NCI-H1048 (cell line): ENCODE measurements at places on chromosomes 7 and 10.

DNA sequence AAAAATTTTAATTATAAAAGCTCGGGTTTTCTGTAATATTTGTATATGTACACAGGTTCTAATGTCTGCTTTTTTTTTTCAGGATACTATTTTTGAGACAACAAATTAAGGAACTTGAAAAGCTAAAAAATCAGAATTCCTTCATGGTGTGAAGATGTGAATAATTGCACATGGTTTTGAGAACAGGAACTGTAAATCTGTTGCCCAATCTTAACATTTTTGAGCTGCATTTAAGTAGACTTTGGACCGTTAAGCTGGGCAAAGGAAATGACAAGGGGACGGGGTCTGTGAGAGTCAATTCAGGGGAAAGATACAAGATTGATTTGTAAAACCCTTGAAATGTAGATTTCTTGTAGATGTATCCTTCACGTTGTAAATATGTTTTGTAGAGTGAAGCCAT is 57.9 kb upstream of the BAMBI start:
- no peak for DNase-seq

DNA sequence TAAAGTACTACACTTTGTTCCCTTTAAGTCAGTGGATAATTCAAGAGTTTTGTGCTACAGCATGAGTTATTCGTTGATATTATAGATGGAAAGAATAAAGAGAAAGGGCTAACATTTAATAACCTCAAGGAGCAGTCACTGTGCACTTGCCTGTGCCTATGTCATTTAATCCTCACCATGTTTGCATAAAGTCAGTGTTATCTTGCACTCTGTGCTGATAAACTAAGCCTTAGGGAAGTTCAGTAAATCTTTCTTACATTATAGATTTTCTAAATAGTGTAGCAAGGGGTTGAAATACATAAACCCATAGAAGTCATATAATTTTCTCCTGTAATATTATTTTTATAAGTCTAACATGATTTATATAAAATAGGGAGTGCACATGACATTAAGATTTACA is 103.1 kb downstream of the TMEM26 start:
- no peak for DNase-seq

DNA sequence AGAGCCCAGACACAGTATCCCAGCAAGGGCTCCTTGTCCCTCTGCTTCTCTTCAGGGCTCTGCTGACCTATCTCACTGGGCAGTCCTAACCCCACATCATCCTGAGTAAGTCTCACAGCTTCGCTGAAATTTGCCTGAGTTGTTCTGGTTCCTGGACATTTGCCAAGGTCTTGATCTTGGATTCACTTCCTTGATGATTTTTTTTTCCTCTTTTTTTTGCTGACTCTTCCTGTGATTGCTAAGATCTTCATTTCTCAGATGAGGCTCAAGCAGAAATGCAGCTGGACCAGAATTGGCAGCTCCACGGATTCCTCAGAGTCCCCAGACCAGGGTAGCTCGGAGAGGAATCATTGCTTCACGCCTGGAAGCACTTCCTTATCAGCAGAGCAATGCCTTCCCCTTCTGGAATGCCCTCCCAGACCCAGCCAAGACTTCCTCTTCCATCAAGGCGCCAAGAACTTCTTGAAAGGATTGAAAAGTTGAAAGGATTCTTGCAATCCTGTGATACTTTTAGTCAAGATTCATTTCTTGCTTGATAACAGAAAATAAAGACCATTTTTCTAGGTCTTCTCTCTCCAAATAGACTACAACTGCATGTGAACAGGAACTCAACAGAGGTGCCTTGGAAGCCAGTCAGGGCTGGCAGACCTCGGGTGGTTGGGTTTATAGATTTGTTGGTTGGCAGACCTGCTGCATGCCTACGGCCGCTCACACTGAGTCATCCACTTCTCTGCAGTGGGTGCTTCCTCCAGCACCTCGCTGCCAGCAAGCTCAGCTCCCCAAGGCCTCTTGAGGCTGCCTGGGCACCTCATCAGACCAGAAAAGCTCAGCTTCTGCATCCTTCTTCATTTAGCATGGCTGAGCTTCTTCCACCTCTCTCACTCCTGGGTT is 8.8 kb upstream of the AFAP1L2 start:
- no peak for DNase-seq

DNA sequence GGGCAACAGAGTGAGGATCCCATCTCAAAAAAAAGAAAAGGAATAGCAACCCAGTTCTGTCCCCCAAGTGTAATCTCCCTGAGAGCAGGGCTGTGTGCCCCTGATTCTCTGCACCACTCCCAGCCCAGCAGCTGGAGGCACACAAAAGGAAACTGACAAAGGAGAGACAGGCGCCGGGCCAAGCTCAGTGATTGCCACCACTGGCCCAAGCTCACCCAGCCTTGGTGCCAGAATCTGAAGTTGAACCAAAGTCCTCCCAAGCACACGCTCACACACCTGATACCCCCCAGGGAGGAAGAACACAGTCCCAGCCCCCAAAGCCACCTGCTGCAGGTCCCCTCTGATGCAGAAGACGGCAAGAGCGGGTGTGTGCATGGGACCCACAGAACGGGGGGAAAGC is 50.3 kb downstream of the TNRC18 start:
- no peak for DNase-seq

DNA sequence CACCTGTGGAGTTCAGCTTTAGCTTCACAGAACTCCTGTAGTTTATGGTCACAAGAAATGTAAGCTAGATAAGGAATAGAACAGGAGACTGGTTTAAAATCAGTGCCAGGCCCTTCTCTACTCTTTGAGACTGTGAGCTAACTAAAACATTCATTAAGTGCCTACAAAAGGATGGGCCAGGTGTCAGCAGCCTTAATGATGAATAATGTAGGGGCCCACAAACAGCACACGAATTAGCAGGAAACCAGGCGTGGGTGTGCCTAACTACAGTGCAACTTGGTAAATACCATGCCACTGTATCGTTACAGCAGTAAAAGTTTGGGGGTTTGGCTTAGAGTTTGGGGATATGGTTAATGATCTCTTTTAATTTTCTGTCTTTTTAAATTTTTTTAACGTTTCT is 6.1 kb upstream of the ABLIM1 start:
- no peak for DNase-seq

DNA sequence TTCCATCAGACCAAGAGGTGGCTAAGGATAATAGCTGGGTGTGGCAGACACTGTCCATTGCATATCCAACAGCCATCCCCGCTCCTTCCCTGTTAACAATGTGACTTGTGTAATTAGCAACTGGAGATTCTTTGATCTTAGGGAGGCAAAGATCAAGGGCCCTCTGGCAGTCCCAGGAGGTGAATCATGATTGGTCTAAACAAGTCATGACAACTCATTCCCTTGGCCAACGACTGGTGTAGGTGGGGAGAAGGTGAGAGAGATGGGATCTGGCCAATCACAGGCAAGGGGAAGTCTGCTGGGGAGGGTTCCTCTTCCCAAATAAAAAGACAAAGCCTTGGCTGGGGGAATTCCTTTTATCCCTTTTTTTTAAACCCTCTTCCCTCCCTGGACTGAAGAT is 46.2 kb upstream of the COMTD1 start:
- DNase-seq, result no peak

DNA sequence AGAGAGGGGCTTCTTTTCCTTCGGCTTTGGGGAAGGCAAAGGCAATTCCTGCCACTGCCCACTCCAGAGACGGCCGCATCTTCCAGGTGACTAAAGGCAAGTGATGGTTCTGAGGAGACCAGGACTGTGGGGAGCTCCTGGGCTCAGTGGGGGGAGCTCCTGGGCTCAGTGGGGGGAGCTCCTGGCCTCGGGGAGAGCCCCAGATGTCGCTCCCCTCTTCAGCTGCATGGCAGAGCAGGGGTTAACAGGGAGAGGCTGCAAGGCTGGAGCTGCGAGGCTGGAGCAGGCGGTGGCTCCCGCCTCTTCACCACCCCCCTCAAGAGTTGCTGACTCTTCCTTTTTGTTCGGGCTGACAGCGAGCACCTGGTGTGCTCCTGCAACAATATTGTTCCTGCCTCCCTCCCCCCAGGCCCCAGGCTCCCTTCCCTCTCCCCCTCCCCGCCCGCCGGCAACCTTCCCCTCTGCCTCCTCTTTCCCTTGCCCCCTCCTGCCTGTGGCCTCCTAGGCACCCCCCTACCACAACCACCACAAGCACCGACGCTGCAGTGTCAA is 56.3 kb upstream of the LBX1 start:
- no peak for DNase-seq

DNA sequence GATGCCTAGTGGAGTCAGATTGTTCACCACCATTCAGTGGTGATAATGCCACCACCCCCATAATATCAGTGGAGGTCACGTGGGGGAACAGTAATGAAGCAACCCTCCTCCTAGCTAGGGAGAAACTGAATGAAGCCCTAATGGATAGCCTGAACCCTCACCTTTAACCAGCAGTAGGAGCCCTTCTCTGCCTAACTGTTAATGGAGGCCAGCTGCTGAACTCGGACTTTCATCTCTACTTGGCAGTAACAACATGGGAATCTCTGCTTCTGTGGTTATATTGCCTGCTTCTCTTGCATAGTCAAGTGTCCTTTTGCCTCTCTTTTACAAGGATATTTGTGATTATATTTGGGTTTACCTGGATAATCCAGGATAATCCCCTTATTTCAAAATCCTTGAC is 1097.9 kb downstream of the REEP3 start:
- DNase-seq, result no peak
